ENCODE measurements at places on chromosomes 12 and 14.

- DNase-seq: no peak
These were observed 34.2 kb downstream of the KCNA1 start for GRCh38 chr12:4943938-4944284.

- no peak for DNase-seq
These were observed 329.3 kb upstream of the OR4E1 start for GRCh38 chr14:22002860-22003284.

- no peak for DNase-seq
These were observed 90.2 kb upstream of the SYT10 start for GRCh38 chr12:33529810-33530209.

DNA sequence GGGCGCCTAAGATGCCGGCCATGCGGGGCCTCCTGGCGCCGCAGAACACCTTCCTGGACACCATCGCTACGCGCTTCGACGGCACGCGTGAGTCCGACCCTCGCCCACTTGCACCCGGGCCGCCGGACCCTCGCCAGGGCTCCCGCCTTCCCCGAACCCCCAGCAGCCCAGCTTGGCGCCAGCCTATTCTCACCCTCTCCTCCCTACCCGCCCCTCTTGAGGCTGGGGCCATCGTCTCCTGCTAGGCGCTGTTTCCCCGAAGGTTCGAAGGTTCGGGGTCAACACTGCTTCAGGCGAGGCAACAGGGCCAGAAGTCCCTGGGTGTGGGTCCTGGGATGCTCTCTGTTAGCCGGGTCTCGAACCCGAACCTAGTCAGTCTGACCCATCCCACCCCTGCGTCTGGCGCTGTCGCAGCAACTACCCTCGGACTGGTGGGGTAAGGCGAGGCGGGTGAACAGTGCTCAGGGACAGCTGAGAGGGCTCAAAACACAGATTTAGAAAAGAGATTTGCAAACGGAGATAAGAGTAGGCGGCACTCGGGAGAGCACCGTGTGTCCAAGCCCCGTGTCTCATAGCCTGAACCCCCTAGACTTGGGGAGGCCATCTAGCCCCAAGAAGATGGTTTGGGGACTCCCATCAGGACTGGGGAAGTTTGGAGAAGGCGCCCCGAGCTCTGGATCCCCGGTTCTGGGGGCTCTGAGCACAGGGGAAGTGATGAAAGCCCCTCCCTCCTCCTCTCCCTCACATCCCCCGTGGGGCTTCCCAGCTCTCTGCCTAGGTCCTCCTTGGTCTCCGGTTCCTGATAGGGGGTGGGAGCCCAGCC is 787 bp downstream of the KCNH3 start:
- no peak for DNase-seq

DNA sequence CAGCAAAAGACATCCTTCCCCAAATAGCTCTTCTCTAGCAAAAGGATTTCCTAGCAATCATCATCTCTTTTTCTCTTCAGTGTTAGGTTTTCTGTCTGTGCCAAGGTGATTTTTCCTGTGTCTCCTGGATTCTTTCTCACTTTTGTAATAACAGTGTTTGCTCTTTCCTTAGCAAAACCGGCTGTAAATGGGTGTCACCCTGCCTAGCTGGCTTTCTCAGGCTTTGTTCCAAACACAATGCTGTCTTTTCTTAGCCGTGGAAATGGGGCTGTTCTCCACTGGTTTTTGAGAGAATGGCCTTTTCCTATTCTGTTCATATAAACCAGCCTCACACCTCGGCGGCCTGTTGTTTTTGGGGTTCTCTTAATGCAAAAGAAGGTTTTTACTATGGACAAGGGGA is 21.9 kb downstream of the JDP2 start:
- no peak for DNase-seq

GRCh38 chr12:18327036-18327435 is 65.7 kb downstream of the PIK3C2G start:
- no peak for DNase-seq

- no peak for DNase-seq
These were observed 4.6 kb downstream of the IFI27 start for GRCh38 chr14:94115058-94115591.

DNA sequence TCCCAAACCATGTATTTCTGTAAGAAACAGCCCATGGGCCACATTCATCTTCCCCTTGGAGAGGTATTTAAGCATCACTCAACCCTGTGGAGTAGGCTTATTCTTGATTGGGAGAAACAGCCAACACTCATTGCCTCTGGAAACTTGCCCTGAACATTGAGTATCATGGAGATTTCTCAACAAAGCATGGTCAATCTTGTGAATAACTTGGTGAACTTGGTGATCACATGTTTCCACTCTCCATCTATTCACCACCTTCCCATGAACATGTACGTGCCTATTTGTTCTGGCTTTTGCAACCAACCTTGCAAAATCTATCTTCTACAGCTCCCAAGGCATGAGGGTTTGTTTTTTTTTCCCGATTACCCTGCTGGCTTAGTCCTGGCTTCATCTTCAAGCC is 163.2 kb downstream of the PAH start:
- no peak for DNase-seq

GRCh38 chr12:442235-442884 is 17.4 kb upstream of the B4GALNT3 start:
- peak; percentile 43 for DNase-seq

DNA sequence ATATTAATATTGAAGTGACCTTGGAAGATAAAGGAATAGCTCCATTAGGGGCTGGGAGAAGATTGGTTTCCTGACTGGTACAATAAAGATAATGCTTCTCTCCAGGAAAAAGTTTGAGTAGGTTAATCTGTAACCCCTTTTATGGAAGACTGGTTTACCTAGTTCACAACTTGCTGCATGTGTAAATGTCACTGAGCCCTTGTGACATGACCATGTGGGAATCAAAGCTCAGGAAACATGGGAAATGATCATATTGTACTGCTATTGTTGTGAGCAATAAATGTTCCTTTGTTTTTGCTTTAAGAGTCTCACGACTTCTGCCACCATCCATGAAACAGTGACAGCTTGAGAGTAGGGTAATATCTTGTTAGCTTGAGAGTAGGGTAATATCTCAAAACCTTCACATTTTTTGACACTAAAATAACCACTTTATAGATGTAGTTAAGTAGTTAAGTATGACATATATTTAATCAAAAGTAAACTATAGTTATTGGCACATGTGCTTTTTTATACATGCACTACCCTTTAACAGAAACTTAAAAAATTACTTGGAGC is 1338.6 kb downstream of the FSCB start:
- DNase-seq: no peak

DNA sequence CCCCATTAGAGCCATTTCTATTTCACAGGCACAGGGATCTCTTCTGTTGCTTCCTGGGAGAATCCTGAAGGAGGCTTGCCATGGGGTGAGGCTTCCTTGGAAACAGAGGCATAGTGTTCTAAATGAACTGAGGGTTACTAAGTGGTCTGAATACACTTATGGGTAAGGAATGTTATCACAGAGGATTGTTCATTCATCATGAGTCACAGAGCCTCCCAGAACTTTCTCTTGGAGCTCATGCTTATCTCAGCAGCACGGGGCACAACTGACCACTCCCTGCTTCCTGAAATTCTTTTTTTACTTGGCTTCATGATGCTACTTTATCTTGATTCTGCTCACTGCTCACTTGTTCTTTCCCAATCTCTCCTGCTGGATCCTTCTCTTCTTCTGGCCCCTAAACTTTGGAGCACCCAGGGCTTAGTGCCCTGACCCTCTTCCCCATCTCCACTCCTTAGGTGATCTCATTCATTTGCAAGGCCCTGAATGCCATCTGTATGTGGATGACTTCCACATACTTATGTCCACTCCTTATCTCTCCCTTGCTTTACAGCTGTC is 57.9 kb downstream of the ANO6 start:
- DNase-seq: peak; percentile 98

- peak; percentile 16 for DNase-seq
These were observed 38.5 kb downstream of the C12orf75 start for GRCh38 chr12:105369014-105369413.

DNA sequence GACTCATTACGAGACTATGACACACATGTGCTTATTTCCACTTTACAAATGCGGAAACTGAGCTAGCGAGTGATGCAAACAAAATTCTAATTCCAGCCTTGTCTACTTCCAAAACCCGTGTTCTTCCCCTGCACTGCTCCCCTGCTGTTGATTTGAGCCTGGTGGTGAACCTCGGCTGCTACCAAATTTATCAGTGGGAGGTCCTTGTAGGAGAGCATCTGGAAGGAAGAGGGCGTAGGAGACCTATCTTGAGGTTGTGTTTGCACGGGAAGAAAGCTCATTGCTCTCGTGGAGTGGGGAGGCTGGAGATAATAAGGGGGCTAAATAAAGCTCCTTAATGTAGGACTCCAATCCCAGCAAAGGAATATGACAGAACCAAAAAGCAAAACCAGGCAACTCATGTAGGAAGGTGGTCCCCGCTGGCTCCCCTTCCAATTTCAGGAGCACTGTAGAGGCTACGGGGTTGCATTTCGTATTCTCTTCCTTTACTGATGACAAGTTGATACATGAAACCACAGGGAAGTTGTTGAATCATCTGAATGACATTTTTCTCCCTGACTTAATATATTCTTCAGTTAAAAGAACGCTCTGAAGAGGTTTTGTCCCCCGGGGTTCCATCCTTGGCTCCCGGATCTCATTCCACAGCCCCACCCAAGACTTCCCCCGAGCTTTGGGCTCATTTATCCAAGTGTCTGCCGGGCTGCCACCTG is 52.6 kb downstream of the FZD10 start:
- DNase-seq: no peak

- DNase-seq: no peak
These were observed 26.4 kb upstream of the BATF start for GRCh38 chr14:75495882-75496281.

- DNase-seq: no peak
These were observed 65.8 kb downstream of the C14orf39 start for GRCh38 chr14:60420050-60420449.

DNA sequence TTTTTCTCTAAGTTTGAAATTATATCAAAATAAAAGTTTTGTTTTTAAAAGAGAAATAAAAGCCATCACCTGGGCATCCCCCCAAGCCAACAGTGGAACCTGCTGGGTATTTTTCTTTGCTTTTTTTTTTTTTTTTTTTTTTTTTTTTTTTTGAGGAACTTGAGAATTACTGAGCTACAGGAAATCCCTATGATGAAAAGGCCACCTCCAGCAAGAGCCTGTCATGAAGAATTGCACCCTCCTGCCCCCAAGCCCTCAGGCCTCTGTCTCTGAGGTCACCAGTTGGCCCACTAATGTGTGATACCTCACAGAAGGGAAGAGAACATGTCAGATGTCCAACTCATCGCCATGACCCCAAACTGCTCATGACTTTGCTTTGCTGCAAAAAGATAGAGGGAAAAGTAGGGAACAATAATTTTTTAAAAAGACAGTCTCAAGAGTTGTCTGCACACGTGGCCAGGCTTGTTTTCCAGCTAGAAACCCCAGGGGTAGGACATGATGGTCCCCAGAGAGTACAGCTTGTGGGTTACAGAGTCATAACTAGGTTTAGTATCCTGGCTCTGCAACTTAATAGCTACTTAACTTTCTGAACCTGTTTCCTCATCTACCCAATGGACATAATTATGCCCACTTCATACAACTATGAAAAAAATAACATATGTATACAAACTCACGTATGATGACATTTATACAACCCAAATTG is 124.3 kb upstream of the EGLN3 start:
- DNase-seq: no peak

DNA sequence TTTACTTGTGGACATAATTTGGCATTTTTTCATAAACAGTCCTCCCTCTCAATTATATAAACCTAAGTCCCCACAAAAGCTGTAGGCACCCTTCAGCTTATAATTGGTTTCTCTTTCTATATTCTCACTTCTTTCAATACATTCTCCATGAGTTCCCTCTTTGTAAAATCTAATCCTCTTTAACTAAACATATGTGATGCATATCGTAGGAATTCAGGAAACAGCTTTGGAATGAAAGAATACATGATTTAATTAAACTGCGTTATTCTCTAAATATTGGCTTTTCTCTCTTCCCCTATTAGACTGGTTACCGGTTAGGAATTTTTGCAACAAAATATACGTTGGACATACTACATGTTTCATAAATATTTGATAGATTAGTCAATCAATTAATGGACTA is 1122.6 kb downstream of the FLRT2 start:
- no peak for DNase-seq

DNA sequence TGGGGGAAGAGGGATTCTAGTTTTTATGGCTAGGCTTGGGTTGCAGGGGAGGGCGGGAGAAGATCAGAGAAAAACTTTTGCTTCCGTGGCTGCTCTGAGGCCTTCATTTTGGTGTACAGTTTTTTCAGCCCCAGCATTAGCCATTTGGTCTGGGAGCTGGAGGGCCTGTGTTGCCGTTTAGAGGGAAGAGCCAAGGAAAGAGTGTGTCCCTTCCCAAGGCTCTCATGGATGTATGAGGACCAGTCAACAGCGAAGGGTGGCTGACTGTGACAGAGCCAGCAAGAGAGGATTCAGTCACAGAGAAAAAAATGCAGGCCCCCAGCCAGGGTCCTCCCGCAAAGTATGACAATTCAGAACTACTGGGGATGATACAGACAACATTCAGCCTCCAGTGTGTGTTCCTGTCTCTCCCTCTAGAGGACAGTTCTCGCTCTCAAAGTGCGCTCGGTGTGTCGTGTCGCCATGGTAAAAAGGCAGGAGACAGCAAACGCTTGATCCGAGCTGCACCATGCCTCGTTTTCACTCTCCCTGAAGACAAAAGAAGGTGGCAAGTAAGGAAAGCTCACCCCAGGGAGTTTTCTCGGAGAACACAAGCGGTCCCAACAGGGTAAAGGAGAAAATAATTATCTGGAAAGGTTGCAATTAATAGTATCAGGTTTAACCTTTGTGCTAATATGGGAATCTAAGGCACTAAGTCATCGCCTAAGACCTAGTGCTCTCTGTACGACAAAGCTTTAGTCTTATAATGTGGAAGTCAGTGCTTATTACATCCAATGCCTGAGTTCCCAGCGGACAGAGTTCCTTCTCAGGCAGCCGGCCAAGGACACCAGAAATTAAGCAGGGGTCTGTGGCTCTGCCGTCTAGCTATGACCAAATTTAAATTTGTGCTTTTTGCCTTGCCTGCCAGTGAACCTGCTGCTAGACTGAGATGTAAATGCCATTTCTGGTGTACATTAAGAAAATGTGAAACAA is 157.3 kb upstream of the PLXNC1 start:
- DNase-seq: no peak

- no peak for DNase-seq
These were observed 14.5 kb downstream of the SCNN1A start for GRCh38 chr12:6360578-6361490.

DNA sequence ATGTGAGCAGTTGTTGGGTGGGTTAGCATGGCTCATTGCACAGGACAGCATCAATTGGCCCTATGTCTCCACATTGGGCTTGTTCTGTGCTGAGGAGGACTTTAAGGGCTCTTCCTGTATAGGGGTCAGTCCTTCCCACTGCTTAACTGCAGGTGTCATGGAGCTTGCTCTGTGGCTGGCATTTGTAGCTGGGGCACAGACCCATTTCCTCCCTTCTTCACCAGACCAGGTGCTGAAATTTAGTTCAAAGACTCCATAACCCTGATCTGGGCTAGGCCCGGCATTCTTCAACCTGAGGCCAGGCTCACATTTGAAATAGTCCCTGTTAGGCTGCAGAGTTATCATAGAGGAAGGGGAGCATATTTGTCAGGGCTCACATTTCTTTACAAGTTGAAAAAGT is 12.8 kb downstream of the CHST11 start:
- no peak for DNase-seq

GRCh38 chr12:43891856-43892574 is 56.1 kb downstream of the TMEM117 start:
- DNase-seq: no peak
